Esophagus squamous epithelium (tissue), 5 donors: ENCODE measurements at places on chromosomes 3 and 15.

DNA sequence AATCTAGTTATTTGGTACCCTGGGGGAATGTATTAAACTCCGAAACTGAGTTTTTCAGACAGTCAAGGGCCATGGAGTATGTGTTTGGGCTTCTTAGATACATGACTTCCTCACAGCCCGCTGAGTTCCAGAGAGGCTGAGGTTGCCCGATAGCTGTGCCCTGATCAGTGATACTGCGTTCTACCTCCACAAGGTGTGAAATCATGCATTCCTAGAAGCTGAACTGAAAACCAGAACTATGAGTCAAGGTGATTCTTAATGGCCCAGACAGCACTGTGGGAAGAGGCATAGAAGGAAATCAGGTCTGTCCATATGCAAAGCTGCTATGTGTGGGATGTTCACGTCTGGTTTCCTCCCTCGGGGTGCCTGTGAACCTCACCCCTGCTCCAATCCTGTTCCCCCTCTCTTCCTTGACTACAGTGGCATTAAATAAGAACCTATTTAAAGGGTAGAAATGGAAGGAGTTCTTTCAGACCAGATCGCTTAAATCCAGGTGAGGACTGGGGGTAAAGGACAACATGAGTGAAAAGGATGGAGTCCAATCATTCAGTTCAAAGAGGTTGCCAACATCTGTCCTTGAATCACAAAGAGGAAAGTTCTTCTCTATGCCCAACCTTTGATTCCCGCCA lies 74.3 kb downstream of the MYO1E start:
- DNase-seq: no peak

DNA sequence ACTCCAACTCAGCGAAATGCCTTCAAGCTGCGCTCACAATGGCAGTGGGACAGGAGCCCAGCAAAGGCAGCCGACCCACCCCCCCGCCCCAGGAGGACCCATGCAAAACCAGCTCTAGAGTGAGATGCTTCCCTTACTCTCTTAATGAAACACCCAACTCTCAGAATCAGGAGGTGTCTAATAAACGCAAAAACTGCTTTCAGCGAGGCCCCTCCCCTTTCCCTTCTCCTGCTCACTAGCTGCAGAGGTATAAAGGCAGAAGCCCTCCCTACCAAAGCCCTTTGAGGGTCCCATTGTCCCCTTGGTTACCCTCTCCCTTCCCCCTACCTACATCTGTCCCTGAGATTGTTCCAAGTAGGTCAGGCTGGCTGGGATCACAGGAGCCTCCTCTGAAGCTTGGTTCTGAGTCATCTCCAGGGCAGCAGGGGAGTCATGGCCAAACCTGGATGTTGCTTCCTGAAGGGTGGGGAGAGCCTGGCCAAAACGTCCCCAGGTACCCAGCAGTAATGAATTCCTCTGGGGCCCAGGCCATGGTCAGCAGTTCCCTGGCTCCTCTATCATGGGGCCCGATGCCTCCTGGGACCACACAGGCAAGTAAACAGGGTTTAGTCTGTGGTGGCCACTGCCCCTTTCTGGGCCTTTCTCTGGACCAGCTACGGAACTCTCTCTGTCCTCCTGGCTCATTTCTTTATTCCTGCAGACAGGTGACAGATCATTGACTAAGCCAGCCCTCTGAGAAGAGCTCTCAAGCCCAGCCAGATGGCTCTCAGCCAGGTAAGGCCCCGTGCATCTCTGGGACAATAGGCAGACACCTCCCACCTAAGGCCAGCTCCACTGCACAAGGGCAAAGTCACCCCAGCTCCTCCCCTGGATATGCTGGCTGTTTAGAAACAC lies 8.6 kb downstream of the KLHL25 start:
- DNase-seq: no peak

DNA sequence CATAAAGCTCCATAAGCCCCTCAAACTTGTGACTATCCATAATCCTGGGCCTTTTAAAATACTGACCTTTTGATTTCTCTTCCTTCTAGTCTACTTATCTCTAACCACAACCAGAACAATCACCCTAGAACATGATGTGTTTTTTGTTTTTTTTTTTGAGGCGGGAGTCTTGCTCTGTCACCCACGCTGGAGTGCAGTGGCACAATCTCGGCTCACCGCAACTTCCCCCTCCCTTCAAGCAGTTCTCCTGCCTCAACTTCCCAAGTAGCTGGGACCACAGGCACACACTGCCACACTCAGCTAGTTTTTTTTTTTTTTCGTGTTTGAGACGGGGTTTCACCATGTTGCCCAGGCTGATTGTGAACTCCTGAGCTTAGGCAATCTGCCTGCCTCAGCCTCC lies 25.1 kb downstream of the VPS39 start:
- DNase-seq: no peak

- DNase-seq: no peak
Measured at GRCh38 chr3:120469440-120469839, 18.6 kb upstream of the FSTL1 start.

- DNase-seq: no peak
Measured at GRCh38 chr3:111246967-111247760, 175.5 kb downstream of the NECTIN3 start.

GRCh38 chr3:113258361-113258760 lies 47.0 kb downstream of the BOC start:
- no peak for DNase-seq

DNA sequence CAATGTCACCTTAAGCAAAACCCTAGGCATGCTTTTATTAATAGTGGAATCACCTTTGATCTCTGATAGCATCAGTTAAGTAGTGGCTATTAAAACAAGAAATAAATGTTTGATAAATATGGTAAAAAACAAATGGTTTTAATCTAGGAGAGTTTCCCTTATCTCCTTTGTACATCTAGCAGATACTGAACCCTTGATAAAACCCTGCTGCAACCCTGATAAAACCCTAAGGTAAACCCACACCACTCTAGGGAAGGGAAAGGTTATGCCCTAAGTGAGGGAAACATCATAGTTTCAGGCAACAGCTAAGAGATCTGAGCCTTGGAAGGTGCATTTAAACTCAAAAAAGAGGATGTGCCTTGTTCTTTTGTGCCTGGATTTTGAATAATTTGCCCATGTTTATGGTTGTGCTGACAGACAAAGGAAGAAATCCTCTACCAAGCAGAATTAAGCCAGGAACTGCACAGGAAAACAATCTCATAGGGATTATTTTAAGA lies 309.7 kb downstream of the FGF12 start:
- no peak for DNase-seq

- DNase-seq: no peak
Measured at GRCh38 chr3:79765911-79766310, 1.9 kb downstream of the ROBO1 start.

DNA sequence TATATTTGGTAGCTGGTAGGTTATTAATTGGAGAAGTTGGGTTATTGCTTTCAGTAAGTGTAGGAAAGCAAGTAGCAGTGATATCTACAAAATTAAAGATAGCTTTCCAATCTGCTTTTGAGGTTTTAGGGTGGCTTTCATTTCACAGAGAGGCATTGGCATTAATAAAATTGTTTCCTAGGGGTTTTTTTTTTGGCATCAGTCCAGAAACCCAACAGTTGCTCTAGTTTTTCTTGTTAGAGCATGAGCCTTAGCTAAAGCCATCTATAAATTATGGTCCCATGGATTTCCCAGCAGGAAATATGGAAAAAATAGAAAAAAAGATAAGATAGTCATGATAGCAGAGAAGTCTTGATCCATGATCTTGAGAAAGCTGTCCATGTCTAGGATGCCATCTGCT lies 3.0 kb upstream of the B4GALT4 start:
- DNase-seq: no peak

GRCh38 chr15:38651328-38652038 lies 86.9 kb upstream of the RASGRP1 start:
- DNase-seq: no peak

GRCh38 chr3:36418296-36418695 lies 38.0 kb downstream of the STAC start:
- DNase-seq: no peak

- DNase-seq: no peak
Measured at GRCh38 chr3:143328451-143328850, 208.9 kb downstream of the CHST2 start.

DNA sequence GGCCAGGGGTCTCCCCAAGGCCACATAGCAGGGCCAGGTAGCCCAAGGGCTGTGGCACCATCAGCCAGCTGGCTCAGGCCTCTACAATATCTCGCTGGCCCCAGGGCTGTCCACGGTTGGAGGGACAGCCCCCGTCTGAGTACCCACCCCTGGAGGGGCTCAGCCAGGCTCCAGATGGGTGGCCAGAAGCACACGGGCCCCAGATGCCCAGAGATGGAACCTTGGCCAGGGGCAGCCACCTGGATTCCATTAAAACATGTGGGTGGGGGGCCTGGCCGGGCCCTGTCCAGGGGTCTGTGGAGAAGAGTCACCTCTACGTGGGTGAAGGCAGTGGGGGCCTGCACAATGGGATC lies 8.4 kb downstream of the CSPG4 start:
- DNase-seq: no peak
